ENCODE measurements at places on chromosomes 3 and 15.

GRCh38 chr15:69909719-69910444 is 187.8 kb downstream of the TLE3 start:
- no peak for DNase-seq

DNA sequence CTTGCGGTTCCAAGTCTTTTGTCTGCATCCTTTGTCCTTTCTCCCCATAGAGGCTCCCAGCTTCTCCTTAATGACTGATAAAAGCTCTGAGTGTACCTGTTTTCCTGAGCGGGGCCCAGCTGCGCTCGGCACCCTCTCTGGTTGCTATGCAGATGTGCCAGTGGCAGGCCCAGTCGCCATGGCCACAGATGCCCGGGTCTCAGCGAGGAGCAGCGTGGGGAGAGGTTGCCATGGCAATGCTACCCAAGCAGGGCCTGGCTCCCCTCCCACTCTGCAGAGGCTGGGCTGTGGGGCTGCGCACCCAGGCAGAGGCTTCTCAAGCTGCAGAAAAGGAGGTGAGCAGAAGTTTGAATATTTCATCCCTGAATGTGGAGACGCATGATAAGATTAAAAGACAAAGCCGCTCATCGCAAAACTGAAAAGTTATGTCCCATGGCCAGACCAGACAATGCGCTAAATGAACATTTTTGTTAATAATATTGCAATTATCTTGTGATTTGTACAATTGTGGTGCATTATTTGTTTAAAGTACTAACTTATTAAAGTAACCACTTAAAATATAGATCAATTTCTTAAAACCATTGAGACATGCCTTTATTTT is 66.1 kb downstream of the TPRA1 start:
- DNase-seq: no peak

DNA sequence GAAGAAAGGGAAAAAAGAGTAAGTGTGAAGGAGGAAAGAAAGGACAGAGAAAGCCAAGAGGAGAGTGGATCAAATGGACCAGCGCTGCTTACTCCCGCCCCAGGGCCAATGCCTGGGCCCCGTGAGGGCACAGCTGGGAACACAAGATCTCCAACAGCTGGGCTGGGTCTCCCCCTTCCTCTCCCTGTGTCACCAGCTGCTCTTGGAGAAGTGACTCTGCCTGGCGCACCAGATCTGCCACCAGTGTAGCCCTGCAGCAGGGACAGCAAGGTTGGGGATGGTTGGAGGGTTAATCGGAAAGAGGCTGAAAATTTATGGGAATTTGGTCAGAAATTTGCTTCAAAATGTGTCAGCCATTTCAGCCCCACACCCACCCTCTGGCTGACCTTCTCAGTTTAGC is 8.4 kb downstream of the CDAN1 start:
- DNase-seq: no peak

GRCh38 chr3:179929091-179929529 is 107.6 kb downstream of the PEX5L start:
- peak; percentile 14 for DNase-seq

- no peak for DNase-seq
Measured at GRCh38 chr15:63223463-63223862, 34.1 kb downstream of the RAB8B start.

DNA sequence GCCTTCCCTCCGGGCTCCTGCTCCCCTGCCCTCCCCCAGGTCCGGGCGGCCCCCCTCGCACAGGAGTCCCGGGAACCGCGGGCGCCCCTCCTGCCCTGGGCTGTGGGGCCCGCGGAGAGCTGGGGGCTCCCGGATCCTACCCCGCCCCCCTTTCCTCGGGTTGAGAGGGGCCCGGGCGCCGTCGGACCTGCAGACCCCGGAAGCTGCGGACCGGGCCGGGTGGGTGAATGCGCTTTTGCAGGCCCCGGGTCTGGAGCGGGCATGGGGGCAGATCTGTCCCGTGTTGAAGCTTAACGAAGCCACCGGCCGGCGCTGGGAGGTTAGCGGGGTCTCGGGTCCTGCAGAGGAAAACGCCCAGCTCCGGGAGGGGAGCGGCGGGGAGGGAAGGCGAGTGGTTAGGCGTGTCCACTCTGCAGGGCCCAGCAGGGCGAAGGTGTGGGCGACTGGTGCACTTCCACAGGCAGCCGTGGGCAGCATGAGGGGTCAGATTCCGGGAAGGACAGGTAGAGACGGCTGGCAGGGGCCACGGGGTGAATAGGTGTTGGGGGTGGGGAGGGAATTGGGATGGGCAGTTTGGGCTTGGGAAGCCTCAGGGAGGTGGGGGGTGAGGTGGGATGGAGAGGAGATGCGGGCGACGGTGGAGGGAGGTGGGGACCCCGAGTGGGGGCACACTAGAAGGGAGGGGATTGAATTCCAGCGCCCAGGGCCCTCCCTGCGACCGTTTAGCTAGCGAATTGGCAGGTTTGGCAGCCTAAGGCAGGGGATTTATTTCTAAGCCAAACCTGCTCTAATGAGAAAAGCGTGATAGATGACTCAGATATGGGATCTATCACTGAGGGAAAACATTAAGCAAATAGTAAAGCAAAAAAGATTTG is 635 bp downstream of the CD276 start:
- DNase-seq: no peak

GRCh38 chr3:169945313-169945712 is 21.3 kb upstream of the SEC62 start:
- peak; percentile 38 for DNase-seq

GRCh38 chr3:183766745-183767606 is 58.4 kb downstream of the MAP6D1 start:
- peak; percentile 63 for DNase-seq

DNA sequence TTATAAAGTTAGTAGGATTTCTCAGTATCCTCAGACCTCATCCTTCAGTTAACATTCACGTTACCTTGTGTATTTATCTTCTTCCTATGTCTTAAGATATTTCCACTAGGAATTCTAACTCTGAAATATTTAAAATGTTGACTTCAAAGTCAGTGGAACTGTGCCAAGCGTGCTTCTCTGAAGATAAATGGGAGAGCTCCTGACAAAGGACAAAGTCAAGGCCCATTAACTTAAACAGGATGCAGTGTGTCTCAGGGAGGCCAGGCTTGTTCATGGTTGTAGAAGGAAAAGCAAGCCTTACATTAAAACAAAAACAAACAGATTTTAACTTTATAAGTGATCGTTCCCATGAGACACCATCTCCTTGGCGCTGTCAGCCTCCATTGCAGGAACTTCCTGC is 41.5 kb downstream of the ABHD17C start:
- DNase-seq: no peak
